ENCODE measurements at places on chromosomes 2 and 18.

DNA sequence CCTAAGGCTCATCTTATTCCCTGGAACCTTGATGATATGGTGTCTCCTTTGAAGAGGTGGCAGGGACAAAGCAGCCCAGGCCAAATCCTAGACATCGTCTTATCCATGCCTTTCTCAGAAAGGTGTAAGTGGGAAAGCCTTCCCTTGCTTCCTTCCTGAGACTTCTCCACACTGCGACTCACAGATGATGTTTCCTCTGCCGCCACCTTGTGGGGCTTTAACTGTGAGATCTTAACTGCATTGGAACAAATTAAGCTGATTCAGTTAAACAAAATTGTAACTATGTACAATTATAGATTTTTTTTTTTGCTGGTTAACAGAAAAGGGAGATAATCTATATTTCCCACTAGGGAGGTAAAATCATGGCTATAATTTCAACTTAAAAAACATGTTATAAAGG lies 10.0 kb upstream of the GCA start:
- peak; percentile 39 for DNase-seq

DNA sequence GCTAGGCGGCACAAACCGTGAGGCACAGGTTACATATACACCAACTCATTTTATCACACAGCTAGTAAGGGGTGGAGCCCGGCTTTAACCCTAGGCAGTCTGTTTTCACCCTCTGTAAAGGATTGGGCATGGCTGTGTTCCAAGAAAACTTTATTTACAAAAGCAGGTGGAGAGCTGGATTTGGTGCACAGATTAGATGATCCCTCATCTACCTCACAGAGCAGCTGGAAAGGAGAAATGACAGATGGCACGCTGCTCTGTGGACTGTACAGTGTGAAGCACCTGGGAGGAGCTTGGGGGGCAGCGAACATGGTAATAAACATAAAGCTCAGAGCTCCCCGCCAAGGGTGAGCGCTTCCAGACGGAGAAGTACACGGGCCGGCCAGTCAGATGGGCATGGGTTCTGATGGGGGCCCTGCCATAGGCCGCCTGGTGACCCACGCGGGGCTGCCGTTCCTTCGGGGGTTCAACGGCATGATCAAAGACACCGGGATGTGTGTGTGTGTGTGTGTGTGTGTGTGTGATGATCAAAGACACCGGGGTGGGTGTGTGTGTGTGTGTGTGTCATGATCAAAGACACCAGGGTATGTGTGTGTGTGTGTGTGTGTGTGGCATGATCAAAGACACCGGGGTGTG lies 862 bp upstream of the TMEM177 start:
- DNase-seq, result no peak

GRCh38 chr2:56681659-56682396 lies 498.0 kb downstream of the CCDC85A start:
- peak; percentile 59 for DNase-seq

DNA sequence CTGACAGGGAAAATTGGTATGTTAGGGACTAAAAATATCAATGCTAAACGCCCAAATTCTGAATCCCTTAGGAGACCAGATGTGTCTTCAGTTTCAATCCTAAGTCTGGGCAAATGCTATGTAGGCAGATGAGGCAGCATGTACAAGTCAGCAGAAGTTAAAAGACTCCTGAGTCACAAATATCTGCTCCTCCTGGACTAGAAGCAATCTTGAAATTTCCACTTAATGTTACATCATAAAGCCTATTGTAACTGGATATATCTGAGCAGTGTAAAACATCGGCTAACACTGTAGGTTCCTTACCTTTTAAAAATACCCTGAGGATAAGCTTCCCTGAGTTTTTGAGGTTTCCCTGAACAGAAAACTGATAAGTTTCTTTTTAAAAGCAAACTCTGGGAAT lies 1087.6 kb upstream of the PIK3C3 start:
- peak; percentile 95 for DNase-seq

GRCh38 chr2:226802573-226802972 lies 3.0 kb upstream of the IRS1 start:
- DNase-seq, result peak; percentile 96

DNA sequence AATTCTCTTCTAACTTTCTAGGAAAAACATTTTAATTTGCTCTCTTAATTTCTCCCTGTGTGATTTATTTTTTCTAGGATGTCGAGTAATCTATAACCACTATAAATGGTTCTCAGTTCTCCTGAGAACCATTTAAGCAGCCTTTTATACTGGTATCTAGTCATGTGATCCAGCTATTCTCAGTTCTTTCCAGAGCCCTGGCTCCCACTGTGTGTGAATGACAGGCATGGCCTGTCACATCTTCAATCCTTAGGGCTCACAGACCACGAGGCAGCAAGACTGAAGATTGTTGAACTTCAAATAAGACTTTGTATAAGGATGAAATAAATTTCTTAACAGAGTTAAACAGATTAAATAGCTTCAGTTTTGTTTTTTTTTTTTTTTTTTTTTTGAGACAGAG lies 219.4 kb downstream of the HNMT start:
- no peak for DNase-seq

GRCh38 chr2:47810850-47811249 lies 27.9 kb downstream of the MSH6 start:
- no peak for DNase-seq

DNA sequence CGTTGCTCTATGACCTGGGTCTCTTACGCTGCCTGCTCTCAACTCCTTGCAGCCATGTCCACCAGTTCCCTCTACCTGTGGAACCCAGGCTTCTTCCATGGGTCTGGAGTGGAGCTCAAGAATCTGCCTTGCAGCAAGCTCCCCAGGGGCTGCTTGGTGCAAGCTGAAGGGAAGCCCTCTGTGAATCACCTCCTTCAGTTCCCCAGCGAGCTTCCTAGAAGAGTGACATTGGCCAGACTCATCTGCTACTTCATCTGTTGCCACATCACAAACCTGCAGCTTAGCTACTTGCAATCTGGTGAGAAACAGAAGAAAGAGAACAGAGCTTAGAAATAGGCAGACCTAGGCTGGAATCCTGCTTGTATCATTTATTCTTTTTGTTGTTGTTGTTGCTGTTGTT lies 9.8 kb upstream of the EFR3B start:
- DNase-seq, result peak; percentile 4

GRCh38 chr18:50924372-50924771 lies 43.5 kb upstream of the ELAC1 start:
- DNase-seq, result no peak

DNA sequence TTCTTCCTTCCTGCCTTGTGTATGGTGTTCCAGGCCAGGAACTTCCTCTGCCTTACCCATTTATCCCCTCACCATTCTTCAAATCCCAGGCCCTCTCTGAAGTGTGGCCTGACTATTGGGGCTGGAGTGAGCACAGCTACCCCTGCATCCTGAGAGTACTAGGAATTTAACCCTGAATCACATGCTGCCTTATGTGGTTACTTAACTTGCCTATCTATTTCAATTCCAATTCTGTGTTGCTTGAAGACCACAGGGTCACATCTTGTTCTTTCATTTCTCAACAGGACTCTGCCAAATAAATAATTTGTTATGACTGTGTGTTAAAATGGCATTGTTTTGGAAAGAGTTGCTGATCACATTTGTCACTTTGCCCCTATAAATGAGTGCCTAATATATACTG lies 108.6 kb downstream of the CERS6 start:
- peak; percentile 17 for DNase-seq

GRCh38 chr2:10036095-10036884 lies 7.1 kb upstream of the KLF11 start:
- DNase-seq, result peak; percentile 69

- no peak for DNase-seq
Observed at GRCh38 chr2:49988816-49989215, 834.5 kb upstream of the FSHR start.

GRCh38 chr2:144224472-144224871 lies 295.4 kb downstream of the ZEB2 start:
- no peak for DNase-seq

GRCh38 chr18:63953811-63954210 lies 4.7 kb downstream of the HMSD start:
- DNase-seq, result no peak

DNA sequence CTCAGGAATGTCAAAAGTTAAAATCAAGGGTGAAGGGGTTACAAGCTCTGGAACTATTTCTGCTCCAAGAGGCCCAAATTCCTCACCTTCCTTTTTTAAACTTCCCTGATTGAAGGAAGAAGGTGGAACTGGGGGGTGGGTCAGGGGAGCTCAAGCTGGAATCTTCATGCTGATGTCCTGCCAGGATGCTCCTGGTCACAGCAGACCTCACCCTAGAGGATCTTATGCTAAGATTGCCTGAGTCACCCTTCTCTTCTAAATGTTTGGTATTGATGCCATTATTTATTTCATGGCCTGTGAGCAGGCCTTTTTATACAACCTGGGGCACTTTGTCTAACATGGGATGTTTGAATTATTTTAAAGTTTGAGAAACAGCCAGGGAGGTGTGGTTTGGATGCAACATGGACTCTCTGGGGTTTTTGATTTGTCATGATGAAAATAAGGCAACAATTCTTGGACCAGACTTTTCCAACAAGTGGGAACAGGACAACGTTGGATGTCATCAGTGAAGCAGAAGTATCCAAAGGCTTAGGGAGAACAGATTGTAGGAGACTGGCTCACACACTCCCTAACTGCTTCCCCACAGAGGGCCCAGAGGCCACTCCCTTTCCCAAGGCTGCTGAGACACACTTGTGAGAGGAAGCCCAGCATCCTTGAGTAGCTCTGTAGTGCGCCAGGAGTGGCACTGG lies 420.2 kb upstream of the MEX3C start:
- no peak for DNase-seq

- DNase-seq, result no peak
Observed at GRCh38 chr18:24986666-24987302, 365.2 kb downstream of the ZNF521 start.

DNA sequence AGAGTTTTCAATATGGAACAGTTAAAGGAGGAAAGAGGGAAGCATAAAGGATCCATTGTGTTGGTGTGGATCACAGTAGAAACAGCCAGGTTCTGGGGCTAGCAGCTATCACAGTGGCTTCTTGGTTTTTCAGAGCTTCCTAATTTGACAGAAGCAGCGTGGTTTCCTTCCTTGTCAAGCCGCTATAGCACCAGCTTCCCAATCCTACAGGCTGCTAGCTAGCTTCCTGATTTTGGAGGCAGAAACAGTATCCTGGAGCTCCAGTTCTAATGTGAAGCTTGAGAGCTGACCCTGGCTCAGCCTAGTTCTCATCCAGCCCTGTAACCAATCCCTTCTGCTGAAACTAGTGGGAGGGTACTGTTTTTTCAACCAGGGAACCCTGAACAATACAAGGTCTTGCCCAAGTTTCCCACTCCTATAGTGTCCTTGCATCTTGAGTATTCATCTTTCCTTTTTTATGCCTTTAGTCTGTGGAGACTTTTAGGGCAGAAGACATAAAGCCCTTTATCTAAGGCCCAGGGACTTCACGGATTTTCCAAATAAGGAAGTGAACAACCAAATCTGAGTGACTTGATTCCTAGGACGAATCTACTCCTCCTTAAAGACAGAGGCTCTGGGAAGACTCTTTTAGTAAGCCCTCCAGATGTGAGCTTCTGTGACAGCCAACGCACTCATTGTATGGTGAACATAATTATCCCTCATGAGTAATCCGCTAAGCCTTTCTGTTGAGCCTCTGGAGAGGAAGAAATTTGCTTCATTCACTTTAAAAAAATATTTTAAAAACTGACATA lies 33.8 kb downstream of the CCDC93 start:
- DNase-seq, result peak; percentile 53

GRCh38 chr18:74493689-74494088 lies 2.5 kb upstream of the CNDP2 start:
- DNase-seq, result peak; percentile 86

GRCh38 chr18:52567360-52567759 lies 227.4 kb downstream of the DCC start:
- DNase-seq, result no peak

- no peak for DNase-seq
Observed at GRCh38 chr18:63283305-63284094, 36.1 kb downstream of the BCL2 start.

GRCh38 chr2:195181059-195181705 lies 475.8 kb upstream of the SLC39A10 start:
- no peak for DNase-seq

DNA sequence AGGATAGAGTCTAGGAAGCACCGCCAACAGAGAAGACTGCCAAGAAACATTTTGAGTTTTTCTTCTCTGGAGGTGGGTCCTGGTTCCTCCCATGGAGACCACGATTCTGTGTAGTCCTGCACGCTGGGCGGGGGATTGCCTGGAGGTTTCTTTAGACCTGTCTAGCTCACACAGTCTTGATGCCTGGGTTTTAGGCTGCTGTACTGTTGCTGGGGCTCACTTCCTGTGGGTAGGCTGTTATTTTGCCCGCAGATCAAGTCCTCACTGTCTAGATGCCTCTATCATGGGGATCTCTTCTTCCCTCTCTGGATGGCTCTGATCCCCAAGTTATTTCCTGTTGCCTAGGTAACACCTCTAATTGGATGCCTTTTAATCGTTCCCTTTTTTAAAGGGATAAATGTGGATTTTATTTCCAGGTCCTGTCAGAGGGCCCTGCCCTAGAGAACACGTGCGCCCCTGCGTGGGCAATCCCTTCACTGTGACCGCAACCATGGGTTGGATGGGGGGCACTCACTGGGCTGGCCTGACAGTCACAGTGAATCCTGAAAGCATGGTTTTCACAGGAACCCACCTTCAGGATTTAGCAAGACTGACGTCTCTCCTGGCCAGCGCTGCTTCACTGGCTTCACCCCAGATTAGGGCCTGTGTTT lies 115.7 kb downstream of the MSH2 start:
- no peak for DNase-seq

GRCh38 chr2:19185086-19185485 lies 173.3 kb downstream of the OSR1 start:
- peak; percentile 63 for DNase-seq

GRCh38 chr2:238077292-238077691 lies 16.5 kb downstream of the SCLY start:
- no peak for DNase-seq

DNA sequence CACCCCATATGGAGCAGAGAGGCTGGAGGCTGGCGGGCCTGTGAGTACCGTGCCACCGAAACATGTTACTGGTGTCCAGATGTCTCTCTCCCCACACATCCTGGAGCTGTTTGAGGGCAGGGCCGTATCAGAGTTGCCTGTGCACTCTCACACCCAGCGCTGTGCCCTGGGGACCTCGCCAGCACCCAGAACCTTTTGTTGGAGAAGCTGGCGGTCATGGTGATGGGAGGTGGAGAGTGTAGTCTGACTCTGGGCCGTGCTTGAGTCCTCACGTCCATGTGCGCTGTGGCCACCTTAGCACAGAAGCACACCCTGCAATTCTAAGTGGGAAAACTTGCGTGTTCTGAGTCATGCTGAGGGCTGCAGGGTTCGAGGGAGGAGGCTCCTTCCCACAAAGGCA lies 259.2 kb downstream of the NDUFA10 start:
- no peak for DNase-seq

DNA sequence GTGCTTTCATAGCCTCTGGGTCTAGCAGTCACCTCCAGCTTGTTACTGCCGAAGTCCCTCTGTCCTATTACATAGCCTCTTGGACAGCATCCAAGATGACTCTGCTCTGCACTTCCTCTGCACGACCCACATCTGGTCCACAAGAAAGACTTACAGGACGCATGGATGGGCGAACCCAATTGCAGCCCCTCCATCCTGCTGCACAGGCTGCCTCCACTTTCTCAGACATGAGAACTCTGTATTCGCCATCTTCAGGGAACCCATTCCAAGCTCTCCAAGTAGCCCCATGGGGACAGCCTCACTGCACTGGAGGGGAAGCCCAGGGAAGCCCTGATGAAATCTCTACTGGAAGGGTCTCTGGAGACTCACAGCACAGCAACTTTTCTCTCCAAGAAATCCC lies 172.1 kb downstream of the GFPT1 start:
- peak; percentile 90 for DNase-seq

- peak; percentile 14 for DNase-seq
Observed at GRCh38 chr18:48404716-48405507, 4.3 kb downstream of the ZBTB7C start.
